A549 treated with RU486 at 1 μM for 4 hours (cell line): ENCODE measurements at places on chromosomes 7 and 10. TPM values are rescaled to one million over a fixed set of nuclear protein-coding genes. Genes with fewer than 3 reads are reported as not detected.

The FAM25G gene
- 0.88 to 1.1 TPM (median 0.95 TPM) in 3 of 5 replicates, not detected in the others for total RNA-seq

The EBLN1 gene
- total RNA-seq: 0.10 to 0.13 TPM in 2 of 5 replicates, not detected in the others

The BAG3 gene
- total RNA-seq: 105 to 157 TPM (median 141 TPM) in 5 replicates

The GATAD1 gene
- total RNA-seq: 14.5 to 20.3 TPM (median 19.1 TPM) in 5 replicates

The CNPY1 gene
- not detected in 5 replicates for total RNA-seq

The PPP1R17 gene
- total RNA-seq: not detected in 5 replicates

The TRIP6 gene
- total RNA-seq: 40.0 to 57.6 TPM (median 56.1 TPM) in 5 replicates

The CEP55 gene
- 47.3 to 72.8 TPM (median 66.7 TPM) in 5 replicates for total RNA-seq

The FBXL15 gene
- 6.2 to 11.3 TPM (median 9.1 TPM) in 5 replicates for total RNA-seq

The GTF2IRD2 gene
- total RNA-seq: 3.4 to 6.2 TPM (median 5.5 TPM) in 5 replicates

The PKD2L1 gene
- 0.07 TPM in 1 of 5 replicates, not detected in the others for total RNA-seq

The NODAL gene
- total RNA-seq: not detected in 5 replicates

The KEL gene
- not detected in 5 replicates for total RNA-seq

The ATP6V1F gene
- 250 to 277 TPM (median 267 TPM) in 5 replicates for total RNA-seq

The GALNT17 gene
- total RNA-seq: not detected in 5 replicates

The UPK3BL2 gene
- total RNA-seq: 1.6 to 2.3 TPM (median 2.0 TPM) in 5 replicates

The FAM171A1 gene
- total RNA-seq: 23.5 to 27.8 TPM (median 24.9 TPM) in 5 replicates

The PGAM2 gene
- not detected in 5 replicates for total RNA-seq

The PDSS1 gene
- 14.7 to 16.8 TPM (median 15.8 TPM) in 5 replicates for total RNA-seq

The AP4M1 gene
- total RNA-seq: 12.3 to 15.4 TPM (median 14.5 TPM) in 5 replicates

The SRRM3 gene
- 5.7 to 8.9 TPM (median 6.9 TPM) in 5 replicates for total RNA-seq

The NEUROD6 gene
- not detected in 5 replicates for total RNA-seq

The DPP6 gene
- not detected in 5 replicates for total RNA-seq
